ENCODE measurements at places on chromosomes 6 and 20.

GRCh38 chr6:136408204-136408603, 118.6 kb upstream of the BCLAF1 start:
- DNase-seq: no peak

- no peak for DNase-seq
These were observed at the start of gene RIMS4 for GRCh38 chr20:44810391-44811149. TSS of gene RIMS4 (minus strand) at chr20:44810546. CDS start at chr20:44810271, 275 bp downstream.

DNA sequence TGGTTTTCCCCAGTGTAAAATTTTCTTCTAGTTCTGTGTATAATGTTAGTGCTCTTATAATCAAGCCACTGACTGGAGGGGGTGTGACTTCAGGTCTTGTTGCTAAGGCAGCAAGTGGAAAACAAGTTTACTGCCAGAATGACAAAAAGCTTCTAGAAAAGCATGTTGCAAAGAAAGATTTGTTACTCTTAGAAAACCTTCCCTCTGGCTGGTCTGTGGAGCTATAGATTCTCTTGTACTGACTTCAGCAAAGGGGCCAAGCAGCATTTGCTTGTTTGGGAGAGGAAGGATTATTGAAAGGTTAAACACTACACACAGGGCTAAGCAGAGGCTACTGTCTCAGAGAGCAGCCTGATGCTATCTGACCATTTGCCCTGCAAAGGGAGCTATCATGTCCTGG, 288.8 kb downstream of the BTBD9 start:
- no peak for DNase-seq

DNA sequence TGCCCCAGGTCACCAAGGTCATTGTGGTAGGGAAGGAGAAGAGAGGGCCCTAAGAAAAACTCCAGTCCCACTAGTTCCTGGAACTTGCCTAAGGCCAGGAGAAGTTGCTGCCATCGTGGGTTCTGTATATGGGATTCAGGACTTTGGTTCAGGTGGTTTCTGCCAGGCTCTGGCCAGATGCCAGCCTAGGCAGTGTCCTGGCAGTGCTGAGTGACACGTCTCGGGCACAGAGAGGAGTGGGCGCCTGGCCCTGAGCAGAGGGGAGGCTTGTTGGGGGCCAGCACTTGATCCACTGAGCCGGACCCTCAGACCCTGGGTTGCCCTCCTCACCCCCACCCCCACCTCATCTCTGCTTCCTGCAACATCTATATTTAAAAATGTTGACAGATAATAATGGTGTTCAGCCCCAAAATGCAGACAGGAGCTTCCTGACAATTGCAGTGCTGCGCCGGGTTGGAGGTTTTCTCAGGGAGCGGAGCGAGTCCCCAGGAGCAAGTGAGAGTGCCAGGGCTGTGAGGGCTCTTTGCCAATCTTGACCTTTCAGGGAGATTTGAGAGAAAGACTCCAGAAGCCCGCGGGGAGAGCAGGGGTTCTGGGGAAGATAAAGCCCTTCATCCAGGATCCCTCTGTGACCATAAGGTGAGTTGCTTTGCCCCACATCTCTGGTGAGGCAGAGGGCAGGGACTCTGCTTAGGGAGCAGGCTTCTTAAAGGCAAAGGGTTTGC, 71.9 kb downstream of the PHACTR3 start:
- DNase-seq: no peak

DNA sequence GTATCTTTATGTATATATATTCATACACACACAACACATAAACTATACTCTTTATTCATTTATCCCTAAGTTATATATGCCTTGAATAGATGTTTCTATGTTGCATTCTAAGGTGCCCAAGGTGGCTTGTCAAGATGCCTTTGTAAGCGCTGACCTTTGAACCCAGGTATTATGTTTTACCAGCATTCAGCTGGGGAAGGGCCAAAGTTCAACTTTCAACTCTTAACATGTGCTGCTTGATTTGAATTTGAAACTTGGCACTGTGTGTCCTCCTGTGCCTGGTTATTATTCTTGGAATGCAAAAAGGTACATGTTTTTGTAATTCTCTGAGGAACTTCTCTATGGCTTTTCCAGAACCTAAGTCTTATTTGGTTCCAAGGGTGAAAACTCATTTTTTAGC, 146.5 kb downstream of the EDN1 start:
- no peak for DNase-seq

DNA sequence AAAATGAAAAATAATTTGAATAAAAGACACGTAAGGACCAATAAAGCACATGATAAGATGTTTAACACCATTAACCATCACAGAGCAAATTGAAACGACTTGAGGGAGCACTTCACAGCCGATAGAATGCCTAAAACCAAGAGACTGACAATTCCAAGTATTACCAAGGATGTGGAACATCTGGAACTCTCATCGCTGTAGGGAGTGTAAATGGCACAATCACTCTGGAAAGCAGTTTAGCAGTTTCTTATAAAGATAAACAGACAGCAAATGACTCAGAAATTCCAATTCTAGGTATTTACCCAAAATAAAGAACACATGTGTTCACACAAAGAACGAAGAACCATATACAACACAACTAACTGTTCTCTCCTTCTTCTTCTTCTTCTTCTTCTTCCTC, 8.5 kb upstream of the UBD start:
- no peak for DNase-seq
